ENCODE measurements at places on chromosomes 2 and 18. TPM values are rescaled to one million over a fixed set of nuclear protein-coding genes. Genes with fewer than 3 reads are reported as not detected.
A peak's percentile ranks its signal among the peaks of the same experiment; 100 is the strongest.

DNA sequence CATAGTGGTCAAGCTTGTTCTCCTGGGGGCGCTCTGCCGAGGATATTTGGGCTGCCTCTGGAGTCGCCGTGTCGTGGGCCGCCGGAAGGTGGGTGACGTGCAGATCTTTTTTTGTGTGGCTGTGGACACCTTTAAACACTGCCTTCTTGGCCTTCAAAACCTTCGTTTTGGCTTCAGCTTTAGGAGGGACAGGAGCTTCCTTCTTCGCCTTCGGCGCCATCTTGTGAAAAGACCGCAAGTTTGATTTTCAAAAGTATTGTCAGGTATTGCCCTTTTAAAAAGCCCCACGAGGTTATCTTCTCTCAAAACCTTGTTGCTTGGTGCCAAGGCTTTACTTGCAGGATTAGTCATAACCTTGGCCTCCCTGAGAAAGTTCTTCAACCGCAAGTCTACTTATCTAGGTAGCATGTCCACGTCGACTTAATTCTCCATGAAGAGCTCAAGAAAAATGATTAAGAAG lies 20.8 kb downstream of the LAMA3 start:
- no peak for DNase-seq

- no peak for DNase-seq
Measured at GRCh38 chr18:78497641-78498040, 482.0 kb upstream of the SALL3 start.

DNA sequence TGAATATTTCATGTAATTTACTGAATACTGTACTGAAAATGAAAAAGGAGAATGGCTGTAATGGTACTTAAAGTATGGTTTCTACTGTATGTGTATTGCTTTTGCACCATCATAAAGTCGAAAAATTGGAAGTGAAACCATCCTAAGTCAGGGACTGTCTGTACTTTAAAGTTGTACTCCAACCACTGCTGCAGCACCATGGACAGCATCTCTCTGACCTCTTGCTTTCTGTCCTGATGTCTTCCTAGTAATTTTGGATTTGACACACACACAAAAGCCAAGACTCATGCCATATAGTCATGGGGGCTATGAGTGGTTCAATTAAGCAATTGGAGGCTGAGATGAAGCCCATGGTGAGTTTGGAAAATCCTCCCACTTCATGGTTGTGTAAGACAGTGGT lies 256.3 kb upstream of the PKDCC start:
- DNase-seq = no peak

DNA sequence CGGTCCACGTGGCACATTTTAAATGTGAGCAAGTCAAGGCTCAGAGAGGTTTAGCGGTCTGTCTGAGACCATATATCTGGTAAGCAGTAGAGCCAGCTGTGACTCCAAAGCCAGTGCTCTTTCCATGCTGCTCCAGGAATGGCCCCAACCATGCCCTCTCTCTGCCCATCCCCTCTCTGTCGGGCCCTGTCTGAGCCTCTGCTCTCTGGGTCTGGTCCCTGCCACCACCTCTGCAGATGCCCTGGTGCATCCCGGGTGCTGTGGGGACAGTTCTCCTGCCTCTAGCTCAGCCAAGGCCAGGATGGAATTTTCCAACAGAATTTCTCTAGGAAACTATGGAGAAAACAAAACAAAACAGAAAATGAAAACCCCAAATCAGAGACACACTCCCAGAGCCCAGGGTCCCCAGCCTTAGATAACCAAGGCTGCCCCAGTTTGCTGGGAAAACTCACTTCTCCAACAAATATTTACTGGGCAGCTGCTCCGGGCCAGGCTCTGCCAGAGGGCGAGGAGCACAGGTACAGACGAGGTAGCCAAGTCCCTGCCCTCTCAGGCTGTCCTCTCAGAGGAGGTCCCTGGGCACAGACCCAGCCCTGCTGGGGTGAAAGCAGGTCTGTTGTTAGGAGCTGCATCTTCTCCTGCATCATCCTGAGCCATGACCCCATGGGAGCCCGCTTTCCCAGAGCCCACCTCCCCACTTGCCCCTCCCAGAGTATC lies 9.2 kb downstream of the ADRA2B start:
- DNase-seq = no peak

DNA sequence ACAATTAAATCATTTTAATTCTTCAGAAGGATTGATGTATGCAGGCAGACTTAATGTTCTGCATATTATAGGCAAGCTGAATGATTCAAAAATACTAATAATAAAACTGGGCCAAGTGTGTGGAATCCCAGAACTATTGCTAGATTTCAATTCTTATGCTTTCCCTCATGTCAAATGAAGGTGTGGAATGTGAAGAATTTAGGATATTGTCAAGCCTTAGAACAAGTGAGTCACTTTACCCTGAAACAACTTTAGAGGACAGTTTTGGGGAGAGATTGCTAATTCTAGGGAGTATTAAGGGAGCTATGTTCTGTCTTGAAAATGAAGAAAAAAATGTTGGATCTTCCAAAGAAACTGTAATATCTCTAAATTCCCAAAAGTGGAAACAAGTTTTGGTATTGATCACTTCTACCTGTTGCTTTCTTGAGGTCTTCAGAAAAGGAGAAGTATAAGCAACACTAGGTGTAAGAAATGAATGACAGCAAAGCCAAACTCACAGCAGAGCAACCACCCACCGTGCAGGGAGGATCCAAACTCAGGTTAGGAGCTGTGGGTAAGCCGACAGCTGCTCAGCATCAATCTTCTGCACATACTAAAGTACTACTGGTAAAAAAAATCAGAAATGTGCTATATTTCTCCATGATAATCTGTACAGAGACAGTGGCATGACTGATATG lies 818.1 kb downstream of the SLC4A3 start:
- DNase-seq = no peak

- no peak for DNase-seq
Measured at GRCh38 chr18:74294526-74294925, 2.8 kb upstream of the CYB5A start.

DNA sequence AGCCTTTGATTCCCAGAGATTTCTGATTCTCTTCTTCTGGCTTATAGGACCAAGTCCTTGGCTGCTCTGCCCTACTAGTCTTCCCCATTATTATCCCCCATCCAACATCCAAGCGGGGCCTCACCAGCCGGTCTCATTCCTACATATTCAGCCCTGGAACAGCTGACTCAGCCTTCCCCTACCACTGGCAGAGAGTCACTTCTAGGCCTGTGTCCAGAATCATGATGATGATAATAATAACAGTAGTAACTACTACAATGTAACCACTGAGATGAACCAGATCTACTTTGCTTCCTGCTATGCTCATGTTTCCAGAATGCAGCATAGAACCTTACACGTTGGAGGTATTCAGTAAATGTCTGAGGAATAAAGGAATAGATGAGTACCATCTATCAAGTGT lies 295.2 kb downstream of the SRBD1 start:
- no peak for DNase-seq

DNA sequence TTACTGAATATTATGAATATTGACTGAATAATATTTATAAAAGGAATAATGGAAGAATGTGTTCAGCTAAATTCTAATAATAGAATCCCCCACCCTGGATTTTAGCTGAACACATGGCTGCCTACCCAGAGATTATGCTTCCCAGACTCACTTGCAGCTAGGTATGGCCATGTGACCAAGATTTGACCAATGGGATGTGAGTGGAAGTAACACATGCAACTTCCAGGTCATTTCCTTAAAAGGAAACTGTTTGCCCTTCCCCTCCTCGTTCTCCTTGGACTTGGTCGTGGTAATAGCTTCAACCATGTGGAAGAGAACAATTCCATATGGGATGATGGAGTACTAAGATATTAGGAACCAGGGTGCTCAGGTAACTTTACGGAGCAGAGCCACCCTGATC lies 47.8 kb downstream of the KIAA2012 start:
- DNase-seq = no peak

GRCh38 chr2:95372845-95373244 lies 29.7 kb upstream of the FAHD2A start:
- DNase-seq = peak; percentile 32

DNA sequence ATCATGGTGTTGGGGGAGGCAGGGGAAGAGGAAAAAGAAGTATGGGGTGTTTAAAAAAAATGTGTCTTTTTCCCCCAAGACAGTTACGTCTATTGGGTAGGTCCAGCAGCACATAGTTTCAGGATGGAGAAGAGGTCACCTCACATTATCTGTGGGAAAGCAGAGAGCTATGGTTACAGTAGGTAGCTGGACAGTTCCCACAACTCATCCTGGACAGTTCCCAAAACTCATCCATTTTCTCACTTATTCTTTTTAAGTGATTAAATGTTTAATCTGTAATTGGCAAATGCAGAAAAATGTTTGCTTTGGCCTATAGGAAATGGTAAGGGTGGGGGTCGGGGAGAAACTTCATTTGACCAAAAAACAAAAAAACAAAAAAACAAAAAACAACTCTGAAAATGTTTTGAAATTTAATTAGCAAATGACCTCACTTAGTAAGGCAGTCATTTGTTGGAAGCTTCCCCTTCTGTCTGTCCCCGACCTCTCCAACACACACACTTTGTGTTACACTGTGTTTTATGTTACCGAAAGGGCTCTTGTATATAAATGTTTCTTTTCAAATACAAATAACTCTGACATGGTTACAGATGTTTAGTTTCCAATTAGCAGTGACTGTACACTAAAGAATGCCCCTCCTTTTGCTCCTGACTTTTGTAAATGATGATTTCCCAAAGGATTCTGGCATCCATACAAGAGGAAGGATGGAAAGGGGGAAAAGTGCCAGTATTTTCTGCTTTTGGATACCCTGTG lies 173.3 kb upstream of the ZFP36L2 start:
- peak; percentile 68 for DNase-seq

- no peak for DNase-seq
Measured at GRCh38 chr2:3040066-3040428, 337.6 kb downstream of the EIPR1 start.

GRCh38 chr2:217687771-217688170 lies 315.0 kb downstream of the TNS1 start:
- no peak for DNase-seq

- no peak for DNase-seq
Measured at GRCh38 chr2:189851174-189851826, 67.0 kb downstream of the PMS1 start.

The LINC00305 gene
- polyA plus RNA-seq = not detected

The PROKR1 gene
- 0.08 TPM for polyA plus RNA-seq

The LYPD6B gene
- polyA plus RNA-seq = 26.0 TPM

The CYS1 gene
- 18.8 TPM for polyA plus RNA-seq

The GALNT3 gene
- 27.4 TPM for polyA plus RNA-seq

The ZNF521 gene
- polyA plus RNA-seq = 45.4 TPM
